Heart right ventricle (tissue), 16 donors: ENCODE measurements at places on chromosomes 1 and 21.

- no peaks in the 10 kb centered on the region for H3K27me3 ChIP-seq
- no peak overlapping the region for H3K4me3 ChIP-seq
- no peaks in the 10 kb centered on the region for H3K36me3 ChIP-seq
- H3K27ac ChIP-seq = no peak overlapping the region
- DNase-seq = no peak
These were observed 215.4 kb downstream of the OLFM3 start for GRCh38 chr1:101781201-101781831.

- H3K27me3 ChIP-seq = no peaks in the 10 kb centered on the region
- no peaks in the 10 kb centered on the region for H3K4me1 ChIP-seq
- DNase-seq = no peak
- H3K27ac ChIP-seq = no peak overlapping the region
These were observed 239.3 kb upstream of the VAMP3 start for GRCh38 chr1:7531562-7532340.

- H3K27me3 ChIP-seq = peaks cover 89% of the 10 kb centered on the region
- no peak overlapping the region for H3K27ac ChIP-seq
- no peak overlapping the region for H3K4me3 ChIP-seq
These were observed 181.1 kb downstream of the IGSF21 start for GRCh38 chr1:18288722-18289121.

- no peaks in the 10 kb centered on the region for H3K27me3 ChIP-seq
- no peak overlapping the region for H3K27ac ChIP-seq
- H3K4me1 ChIP-seq = no peaks in the 10 kb centered on the region
- no peak overlapping the region for H3K4me3 ChIP-seq
- no peak for DNase-seq
- H3K36me3 ChIP-seq = peaks cover 100% of the 10 kb centered on the region
These were observed 22.3 kb upstream of the PEX19 start for GRCh38 chr1:160307118-160307791.

DNA sequence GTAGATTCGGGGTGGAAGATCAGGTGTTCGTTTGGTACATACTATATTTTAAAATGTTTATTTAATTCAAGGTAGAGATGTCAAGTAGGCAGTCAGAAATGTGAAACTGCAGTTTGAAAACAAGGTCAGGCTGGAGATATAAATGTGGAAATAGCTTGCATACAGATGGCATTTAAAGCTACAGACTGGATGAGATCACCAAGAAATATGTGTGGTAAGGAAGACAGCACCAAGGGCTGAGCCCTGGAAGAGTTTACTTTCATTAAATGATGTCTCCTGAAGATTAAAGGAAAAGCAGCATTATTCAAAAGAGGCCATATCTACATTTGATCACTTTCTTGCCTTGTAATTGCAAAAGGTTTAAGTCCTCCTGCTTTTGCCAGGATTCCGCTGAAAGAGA, 271.3 kb downstream of the PTBP2 start:
- H3K4me1 ChIP-seq = no peaks in the 10 kb centered on the region
- H3K27me3 ChIP-seq = no peaks in the 10 kb centered on the region
- no peak for DNase-seq
- H3K36me3 ChIP-seq = no peaks in the 10 kb centered on the region

- H3K36me3 ChIP-seq = no peaks in the 10 kb centered on the region
- peak overlapping the region; percentile 50 for H3K4me3 ChIP-seq
- H3K27ac ChIP-seq = peak overlapping the region; percentile 77
- peaks cover 18% of the 10 kb centered on the region for H3K4me1 ChIP-seq
- peak; percentile 93 for DNase-seq
These were observed 81.8 kb downstream of the RUNX3 start for GRCh38 chr1:24847995-24848881.

DNA sequence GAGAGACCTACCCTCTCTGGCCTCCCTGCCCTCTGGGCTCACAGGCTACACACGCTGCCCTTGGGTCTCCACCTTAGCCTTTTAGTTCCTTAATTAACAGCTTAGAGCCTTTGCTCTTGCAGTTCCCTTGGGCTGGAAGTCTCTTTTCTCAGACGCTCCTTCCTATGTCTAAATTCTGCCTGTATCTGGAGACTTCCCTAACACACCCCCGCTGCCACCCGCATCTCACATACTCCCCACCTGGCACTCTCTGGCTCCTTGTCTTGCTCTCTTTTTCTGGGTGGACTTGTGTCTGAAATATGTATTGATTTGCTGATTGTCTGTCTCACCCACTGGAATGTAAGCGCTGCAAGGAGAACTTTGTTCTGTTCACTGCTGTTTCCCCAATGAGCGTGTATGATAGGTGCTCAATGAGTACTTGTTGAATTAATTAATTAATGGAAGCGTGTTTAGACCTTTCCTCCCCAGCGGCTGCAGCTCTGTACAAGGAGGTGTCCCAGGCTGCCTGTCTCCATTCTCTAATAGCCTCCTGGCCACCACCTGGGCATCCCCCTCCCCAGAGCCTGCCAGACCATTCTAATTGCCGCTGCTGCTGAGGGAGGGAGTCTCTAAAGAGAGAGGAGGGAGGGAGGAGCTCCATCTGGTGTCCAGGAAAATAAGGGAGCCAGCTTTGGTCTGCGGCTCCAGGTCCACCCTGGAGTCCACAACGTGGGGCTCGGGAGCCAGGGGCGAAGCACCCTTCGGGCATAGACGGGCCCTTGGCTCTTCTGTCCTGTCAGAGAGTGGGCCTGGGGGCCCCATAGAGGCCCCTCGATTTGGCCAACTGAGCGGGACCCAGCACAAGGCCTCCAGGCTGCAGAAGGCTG, 95.4 kb downstream of the RNF220 start:
- H3K36me3 ChIP-seq = no peaks in the 10 kb centered on the region
- H3K4me1 ChIP-seq = peaks cover 26% of the 10 kb centered on the region
- no peak overlapping the region for H3K27ac ChIP-seq

- no peaks in the 10 kb centered on the region for H3K4me1 ChIP-seq
- H3K4me3 ChIP-seq = no peak overlapping the region
- DNase-seq = no peak
These were observed 631.9 kb upstream of the ADGRL4 start for GRCh38 chr1:79638382-79638781.

DNA sequence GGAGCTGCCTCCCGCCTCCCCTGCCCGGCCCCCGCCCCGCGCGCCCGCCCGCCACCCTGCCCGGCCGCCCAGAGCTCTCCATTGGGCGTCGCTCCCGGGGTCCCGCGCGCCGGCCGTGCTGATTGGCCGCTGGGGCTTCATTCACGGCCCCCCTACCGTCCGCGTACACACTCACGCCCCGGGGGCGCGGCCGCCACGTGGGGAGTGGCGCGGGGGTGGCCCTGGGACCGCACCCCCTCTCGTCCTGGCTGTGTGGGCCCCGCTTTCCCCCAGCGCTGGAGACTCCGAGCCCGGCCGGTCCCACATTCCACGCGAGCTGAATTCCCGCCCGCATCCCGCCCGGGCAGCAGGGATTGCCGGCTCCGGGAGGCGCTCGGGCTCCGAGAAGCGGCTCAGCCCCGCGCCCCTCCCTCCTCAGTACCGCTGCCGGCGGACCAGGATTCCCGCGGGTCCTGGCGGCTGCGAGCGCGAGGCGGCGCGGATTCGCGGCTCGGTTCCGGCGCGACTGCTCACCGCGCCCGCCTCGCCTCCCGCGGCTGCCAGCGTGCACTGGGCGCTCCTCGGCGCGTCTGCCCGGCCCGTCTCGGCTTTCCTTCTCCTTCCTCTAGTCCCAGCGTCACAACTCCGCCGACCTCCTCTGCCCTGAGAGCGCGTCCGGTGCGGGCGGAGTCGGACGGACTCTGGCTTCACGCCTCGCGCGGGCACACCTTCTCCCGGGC, 450 bp upstream of the POU3F1 start:
- peaks cover 12% of the 10 kb centered on the region for H3K4me1 ChIP-seq
- H3K27ac ChIP-seq = no peak overlapping the region
- H3K4me3 ChIP-seq = peak overlapping the region; percentile 64
- DNase-seq = peak; percentile 85
- H3K27me3 ChIP-seq = peaks cover 39% of the 10 kb centered on the region

- no peaks in the 10 kb centered on the region for H3K4me1 ChIP-seq
- no peak for DNase-seq
- H3K27me3 ChIP-seq = peaks cover 13% of the 10 kb centered on the region
- no peak overlapping the region for H3K4me3 ChIP-seq
These were observed 202.3 kb downstream of the TNR start for GRCh38 chr1:175540896-175541645.

- H3K27ac ChIP-seq = no peak overlapping the region
- peaks cover 25% of the 10 kb centered on the region for H3K4me1 ChIP-seq
- peaks cover 27% of the 10 kb centered on the region for H3K27me3 ChIP-seq
- H3K4me3 ChIP-seq = no peak overlapping the region
- H3K36me3 ChIP-seq = no peaks in the 10 kb centered on the region
These were observed 70.4 kb downstream of the PRDM16 start for GRCh38 chr1:3139451-3139852.

DNA sequence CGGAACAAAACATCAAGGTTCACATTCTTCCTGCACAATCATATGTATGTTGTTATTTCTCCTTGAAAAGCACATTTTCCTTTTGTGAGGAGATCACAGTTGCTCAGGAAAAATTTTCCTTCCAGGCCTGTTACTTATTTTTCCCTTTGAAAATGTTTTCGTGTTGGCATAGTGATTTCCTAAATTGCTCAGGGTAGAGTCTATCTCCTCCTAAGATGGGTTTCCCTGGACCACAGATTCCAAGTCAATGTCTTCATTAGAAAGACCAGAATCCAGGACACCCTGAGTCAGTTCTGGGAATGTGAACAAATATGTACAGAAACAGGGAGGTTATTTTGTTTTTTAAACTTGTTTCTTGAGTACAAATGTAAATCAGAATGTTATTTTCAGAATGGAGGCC, 94.3 kb upstream of the C1orf105 start:
- DNase-seq = no peak
- H3K4me1 ChIP-seq = no peaks in the 10 kb centered on the region
- H3K27me3 ChIP-seq = no peaks in the 10 kb centered on the region

DNA sequence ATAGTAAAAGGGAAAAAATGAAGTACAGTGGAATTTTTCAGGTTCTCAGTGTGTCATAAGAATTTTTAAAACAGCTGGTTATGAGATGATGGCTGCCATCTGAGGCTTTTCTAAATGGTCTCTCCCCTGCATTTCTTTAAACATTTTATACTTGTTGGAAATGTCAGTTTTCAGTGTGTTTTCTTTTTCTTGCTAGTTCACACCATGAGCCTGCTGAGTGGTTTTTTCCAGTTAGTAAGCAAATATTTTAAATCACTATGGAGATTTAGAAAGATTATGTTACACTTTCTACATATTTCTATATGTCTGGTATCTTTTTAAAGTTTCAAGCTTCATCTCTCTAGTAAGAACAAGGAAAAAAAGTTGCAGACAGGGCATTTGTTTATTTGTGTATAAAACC, 9.6 kb downstream of the RBM15 start:
- H3K36me3 ChIP-seq = peaks cover 55% of the 10 kb centered on the region
- no peak overlapping the region for H3K4me3 ChIP-seq
- no peak overlapping the region for H3K27ac ChIP-seq
- H3K27me3 ChIP-seq = no peaks in the 10 kb centered on the region
- no peak for DNase-seq

- peak; percentile 60 for DNase-seq
- peaks cover 13% of the 10 kb centered on the region for H3K4me1 ChIP-seq
- H3K4me3 ChIP-seq = no peak overlapping the region
- no peak overlapping the region for H3K27ac ChIP-seq
- H3K36me3 ChIP-seq = no peaks in the 10 kb centered on the region
- H3K27me3 ChIP-seq = no peaks in the 10 kb centered on the region
These were observed 13.8 kb downstream of the PARK7 start for GRCh38 chr1:7975212-7975865.

DNA sequence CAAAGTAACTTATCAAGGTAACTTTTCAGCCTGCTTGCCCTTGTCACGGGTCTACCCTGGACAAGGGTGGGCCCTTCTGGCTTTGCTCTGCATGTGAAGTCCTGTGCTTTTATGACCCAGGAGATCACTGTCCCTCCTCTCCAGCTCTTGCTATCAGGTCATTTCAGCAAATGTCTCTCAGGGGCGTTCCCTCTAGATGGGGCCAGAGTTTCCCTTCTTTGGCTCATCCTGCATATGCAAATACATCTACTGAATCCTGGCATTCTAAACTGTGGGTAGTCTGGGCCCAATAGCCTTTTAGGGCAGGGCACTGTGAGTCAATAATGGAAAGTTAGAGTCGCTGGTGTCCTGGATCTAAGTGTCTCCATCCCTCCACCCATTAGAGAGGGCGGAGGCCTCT, 366.9 kb upstream of the USP24 start:
- H3K27ac ChIP-seq = no peak overlapping the region
- peaks cover 12% of the 10 kb centered on the region for H3K4me1 ChIP-seq
- DNase-seq = no peak

DNA sequence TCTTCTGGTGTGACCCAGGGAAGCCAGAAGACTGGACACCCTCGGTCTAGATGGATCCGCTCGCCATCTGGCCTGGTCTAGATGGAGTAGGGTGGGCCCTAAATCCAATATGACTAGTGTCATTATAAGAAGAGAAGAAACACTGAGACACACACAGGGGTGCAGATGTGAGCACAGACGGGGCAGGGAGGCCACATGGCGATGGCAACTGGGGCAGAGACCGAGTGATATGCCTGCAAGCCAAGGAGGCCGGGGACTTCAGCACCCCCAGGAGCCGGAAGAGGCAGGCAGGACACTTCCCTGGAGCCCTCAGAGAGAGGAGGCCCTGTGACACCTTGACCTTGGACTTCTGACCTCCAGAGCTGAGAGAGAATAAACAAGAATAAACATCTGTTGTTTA, 5.6 kb upstream of the TFF3 start:
- peaks cover 14% of the 10 kb centered on the region for H3K27me3 ChIP-seq
- no peaks in the 10 kb centered on the region for H3K36me3 ChIP-seq
- DNase-seq = no peak

- H3K4me1 ChIP-seq = no peaks in the 10 kb centered on the region
- no peak overlapping the region for H3K27ac ChIP-seq
- no peaks in the 10 kb centered on the region for H3K36me3 ChIP-seq
- H3K4me3 ChIP-seq = no peak overlapping the region
- DNase-seq = no peak
- H3K27me3 ChIP-seq = no peaks in the 10 kb centered on the region
These were observed 120.3 kb upstream of the COL6A1 start for GRCh38 chr21:45861156-45861870.

DNA sequence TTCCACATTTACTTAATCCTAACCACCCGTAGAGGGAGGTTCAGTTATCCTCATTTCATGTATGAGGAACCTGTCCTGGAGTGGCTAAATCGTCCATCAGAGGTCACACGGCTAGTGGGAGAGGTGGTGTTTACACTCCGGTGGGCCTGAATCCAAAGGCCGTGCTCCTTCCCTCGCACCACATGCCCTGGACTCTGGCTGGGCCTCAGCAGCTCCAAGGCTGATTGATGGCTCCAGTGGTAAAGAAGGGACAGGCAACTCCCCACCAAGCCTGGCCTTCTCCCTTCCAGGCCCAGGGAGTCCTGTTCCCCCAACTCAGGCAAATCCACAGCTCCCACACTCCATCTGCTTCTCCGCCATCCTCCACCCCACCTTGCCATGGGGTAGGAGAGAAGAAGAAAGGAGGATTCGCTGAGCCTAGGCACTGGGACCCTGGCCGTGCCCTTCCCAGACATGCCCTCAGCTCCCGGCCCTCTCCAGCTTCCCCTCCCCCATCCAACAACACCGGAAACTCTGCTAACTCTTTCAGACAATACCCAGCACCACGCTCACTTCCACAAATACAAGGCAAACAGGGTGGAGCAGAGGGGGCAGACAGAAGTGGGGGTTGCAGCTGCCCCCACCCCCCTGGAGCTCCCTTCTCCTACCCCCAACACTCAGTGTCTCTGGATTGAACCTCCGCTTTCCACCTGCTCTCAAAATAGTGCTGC, 10.9 kb downstream of the ARHGEF2 start:
- peaks cover 40% of the 10 kb centered on the region for H3K36me3 ChIP-seq
- H3K27me3 ChIP-seq = no peaks in the 10 kb centered on the region
- DNase-seq = peak; percentile 50
- peak overlapping the region; percentile 83 for H3K27ac ChIP-seq
- no peak overlapping the region for H3K4me3 ChIP-seq
- peaks cover 92% of the 10 kb centered on the region for H3K4me1 ChIP-seq
